ENCODE measurements at places on chromosomes 4 and X. TPM values are rescaled to one million over a fixed set of nuclear protein-coding genes. Genes with fewer than 3 reads are reported as not detected.

- DNase-seq = no peak
Observed at GRCh38 chr4:80221161-80221560, 23.9 kb downstream of the PRDM8 start.

DNA sequence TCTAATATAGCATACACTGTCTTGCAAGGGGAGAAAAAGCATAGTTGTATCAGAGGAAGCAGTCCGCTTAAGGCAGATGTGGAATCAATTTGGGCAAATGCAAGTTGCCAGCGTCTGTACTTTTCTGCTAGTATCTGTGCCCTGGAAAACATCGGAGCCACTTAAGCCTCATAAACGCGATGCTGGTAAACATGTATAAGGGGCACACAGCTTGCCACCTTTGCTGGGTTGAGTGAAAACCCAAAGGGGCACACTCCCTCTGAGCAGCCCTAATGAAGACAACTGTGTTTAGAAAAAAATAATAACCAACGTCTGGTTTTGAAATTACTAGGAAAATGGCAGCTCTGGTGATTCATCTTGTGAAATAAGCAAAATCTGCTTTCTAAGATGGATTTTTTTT, 24.3 kb downstream of the SMIM20 start:
- no peak for DNase-seq

GRCh38 chr4:114302472-114302871, 296.1 kb upstream of the UGT8 start:
- DNase-seq = no peak

The GAB3 gene
- 12.1 TPM for total RNA-seq

The NIPAL1 gene
- 0.70 TPM for total RNA-seq

The CFAP299 gene
- 0.38 TPM for total RNA-seq

DNA sequence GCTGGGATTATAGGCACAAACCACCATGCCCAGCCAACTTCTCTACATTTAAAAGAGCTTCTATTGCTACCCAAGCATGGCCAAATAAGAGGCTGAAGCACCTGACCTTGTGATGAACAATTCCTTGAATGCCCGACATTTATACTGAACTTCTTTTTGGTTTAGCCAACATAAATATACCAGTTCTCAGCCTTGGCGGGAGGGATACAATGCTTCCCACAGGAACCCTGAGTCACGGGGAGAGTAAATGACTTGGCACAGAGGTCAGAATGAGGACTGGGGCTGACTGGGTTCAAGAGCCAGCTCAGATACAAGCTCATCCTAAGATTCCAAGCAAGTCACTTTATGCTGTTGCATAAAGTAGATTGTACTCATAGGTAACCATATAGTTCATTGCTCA, 6.1 kb downstream of the HOPX start:
- DNase-seq = no peak

DNA sequence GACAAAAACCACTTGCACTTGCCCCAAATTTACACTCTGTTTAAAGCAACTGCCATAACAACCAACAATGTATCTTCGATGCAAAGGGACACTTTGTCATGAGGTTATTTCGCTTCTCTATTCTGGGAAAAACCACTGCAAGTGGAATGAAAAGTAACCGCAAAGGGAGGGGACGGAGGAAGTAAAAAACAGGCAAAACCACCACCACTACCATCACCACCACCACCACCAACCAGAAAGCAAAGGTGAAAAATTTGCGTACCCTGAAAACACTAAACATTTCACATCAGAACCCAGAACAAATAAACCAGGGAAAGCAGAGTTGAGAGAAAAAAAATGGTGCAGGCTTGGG, 1.2 kb upstream of the N4BP2 start:
- no peak for DNase-seq

The ADRA2C gene
- total RNA-seq = 6.9 TPM

GRCh38 chrX:18619288-18619687, 52.6 kb downstream of the RS1 start:
- no peak for DNase-seq

- DNase-seq = no peak
Observed at GRCh38 chr4:108980455-108981239, 217.8 kb upstream of the ETNPPL start.

The P2RY8 gene
- 1.9 TPM for total RNA-seq

DNA sequence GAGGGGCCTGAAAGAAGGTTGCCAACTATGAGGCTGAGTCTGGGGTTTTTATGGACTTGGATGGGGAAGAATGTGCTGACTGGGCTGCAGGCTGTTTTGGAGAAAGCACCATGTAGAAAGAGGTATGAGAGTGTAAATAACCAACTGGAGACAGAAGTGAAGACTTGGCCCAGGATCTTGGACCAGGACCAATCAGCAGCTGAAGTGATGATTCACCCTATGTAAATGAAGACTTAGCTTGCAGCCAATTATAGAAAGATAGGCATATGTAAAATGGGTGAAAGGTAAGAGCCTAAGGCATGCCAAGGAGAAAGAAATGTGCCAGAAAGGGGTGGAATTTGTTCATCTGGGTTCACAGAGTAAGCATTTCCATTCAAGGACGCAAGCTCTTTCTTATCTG, 856.7 kb upstream of the PRKX start:
- DNase-seq = no peak

The NUP62CL gene
- 0.51 TPM for total RNA-seq

DNA sequence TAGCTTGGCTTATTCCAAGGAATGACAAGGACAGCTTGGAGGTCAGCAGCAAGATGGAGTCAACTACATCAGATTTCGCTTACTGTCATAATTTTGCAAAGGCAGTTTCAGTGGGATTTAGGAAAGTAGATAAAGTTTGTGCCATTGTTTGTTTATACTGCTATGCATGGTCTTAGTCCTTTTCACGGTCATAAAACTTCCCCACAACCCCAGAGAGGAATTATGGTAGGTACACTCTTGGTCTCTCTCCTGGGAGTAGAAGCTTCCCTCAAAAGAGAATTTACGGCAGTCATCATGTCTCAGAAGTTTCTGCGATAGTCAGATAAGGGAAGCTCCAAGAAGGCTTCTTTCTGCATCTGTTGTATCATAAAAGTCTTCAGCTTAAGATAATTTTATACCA, 27.9 kb upstream of the HERC6 start:
- DNase-seq = no peak

The TLR1 gene
- total RNA-seq = 4.3 TPM

GRCh38 chr4:9845791-9846493, 64.5 kb downstream of the DRD5 start:
- DNase-seq = no peak

DNA sequence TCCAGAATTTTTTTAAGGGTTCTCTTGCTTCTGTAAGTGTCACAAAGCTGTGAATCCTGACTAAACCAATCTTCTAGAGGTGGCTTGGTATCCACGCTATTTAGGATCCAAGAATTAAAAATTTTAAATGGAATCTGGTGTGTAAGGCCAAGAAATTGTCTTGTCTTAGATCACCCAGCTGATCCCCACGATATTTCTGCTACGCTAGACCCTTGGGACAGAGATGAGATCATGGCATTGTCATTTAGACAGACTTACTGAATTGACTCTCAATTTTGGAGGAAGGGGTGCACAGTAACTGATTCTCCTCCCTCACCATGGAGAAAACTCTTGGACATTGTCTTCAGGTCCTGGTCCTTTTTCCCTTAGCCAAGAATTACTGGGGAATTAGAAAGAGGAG, 5.7 kb downstream of the GPRIN3 start:
- no peak for DNase-seq

The PRSS12 gene
- total RNA-seq = not detected

The GCNA gene
- total RNA-seq = 1.7 TPM

Data from Right ventricle myocardium inferior (tissue), 1 donor.